ENCODE measurements at places on chromosomes 3 and 15.

GRCh38 chr3:28951772-28952556 is 328.9 kb upstream of the RBMS3 start:
- DNase-seq: no peak

DNA sequence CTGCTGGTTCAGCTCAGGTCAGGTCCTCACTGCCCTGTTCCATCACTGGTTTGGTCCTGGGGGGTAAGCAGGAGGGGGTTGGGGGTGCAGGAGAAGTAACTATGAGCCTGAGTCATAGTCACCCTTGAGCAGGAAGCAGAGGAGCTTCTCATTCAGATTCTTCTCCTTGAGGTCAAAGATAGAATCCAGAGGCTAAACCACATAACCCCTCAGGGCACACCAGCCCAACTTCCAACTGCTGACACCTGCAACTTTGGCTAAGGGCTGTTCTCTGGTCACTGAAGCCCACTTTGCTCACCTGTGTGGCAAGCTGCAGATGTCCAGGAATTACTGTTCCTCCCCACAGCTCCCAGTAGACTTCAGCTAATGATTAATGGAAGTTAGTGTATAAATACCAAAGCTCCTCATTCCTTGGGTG is 48.8 kb upstream of the LRRFIP2 start:
- DNase-seq: no peak

- DNase-seq: no peak
Measured at GRCh38 chr3:10410383-10411002, 89.6 kb upstream of the SEC13 start.

- DNase-seq: no peak
Measured at GRCh38 chr3:79362571-79363270, 405.1 kb downstream of the ROBO1 start.

DNA sequence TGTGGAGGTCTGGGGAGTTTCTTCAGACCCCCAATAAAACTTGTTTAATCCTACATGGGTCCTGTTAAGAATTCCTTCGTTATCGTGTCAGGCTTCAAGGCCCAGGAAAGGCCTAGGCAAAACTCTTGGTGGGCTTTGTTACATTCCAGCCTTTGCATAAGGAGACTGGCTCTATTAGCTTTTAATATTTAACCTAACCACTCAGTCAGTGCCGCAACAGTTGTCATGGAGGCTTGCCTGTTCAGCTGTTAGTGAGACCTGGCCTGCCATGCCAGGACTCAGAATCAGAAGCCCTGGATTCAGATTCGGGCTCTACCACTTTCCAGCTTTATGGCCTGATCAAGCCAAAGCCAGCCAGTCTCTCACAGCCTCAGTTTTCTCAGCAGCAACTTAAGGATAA is 19.6 kb downstream of the EIF1B start:
- DNase-seq: no peak
